Activated CD8-positive, alpha-beta T cell treated with anti-CD3 and anti-CD28 coated beads, Interleukin-2, amount 10 ng/mL, durations not matched to agents 7 days and 5 days (primary cell): ENCODE measurements at places on chromosomes 5 and 9.

DNA sequence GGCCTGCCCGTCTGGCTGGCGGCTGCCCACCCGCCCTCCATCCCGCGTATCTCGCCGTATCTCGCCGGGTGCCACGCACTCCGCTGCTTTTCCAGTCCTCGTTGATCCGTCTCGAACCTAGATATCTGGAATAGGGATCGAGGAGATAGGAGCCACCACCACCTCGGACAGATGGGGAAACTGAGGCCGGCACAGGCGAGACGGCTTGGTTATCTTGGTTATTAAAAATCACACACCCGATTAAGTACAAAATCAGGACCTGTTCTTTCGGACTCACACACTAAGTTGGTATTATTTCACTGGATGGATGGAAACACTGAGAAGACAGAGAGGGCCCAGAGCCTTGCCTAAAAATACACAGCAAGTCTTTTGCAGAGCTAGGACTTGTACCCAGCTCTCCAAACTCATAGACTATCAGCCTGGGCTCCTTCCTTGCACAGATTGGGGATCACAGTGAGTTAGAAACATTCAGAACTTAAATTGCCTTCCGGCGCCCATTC, 678 bp downstream of the SLC26A2 start:
- DNase-seq: no peak

GRCh38 chr5:56415356-56415765, 182.2 kb upstream of the ANKRD55 start:
- no peak for DNase-seq

- DNase-seq: no peak
These were observed 513.4 kb upstream of the MEF2C start for GRCh38 chr5:89396278-89396954.

GRCh38 chr5:154107756-154108155, 69.0 kb downstream of the MFAP3 start:
- no peak for DNase-seq

DNA sequence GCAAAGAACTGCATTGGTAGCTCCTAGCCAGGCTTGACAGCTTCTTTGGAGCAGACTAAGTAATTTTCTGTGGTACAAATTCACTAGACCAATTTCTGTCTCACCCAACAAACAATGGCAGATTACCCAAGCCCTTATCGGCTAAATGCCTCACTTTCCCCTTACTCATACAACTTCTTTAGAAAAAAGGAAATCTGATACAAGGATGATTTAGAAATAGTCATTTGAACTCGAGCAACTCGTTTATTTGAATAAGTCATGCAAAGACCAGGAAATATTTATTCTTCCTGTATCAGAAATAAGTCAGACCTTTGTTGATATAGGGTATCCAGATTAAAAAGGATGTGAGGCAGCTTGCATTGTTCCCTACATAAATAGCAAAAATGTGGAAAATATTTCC, 170.4 kb upstream of the CDH6 start:
- no peak for DNase-seq

DNA sequence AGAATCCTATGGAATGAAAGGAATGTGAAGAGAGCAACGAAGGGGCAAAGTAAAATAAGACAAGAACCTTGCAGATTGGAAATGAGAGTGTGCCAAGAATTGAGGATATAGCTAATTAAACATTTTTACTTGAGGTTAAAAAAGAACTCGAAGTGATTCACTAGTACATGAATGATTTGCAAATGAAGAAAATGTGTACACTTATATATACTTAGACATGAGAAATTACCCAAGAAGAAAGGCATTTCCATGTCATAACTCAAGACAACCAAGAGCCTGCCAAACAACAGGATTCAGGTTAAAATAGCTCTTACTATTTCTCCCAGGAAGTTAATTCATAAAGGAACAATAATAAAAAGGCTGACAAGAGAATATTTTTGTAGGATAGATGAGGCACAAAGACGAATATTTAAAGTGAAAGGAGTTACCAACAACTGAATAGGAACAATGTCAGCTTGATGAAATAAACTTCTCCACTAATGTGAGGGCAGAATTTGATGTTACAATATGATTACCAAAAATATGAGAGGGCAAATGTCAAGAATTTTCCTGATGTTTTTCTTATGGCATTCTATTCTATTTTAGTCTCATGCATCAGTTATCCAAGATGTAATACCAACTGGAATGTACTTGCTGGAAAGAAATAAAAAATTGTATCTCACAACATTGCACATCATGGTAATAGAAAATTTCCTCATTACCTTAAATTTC, 18.9 kb upstream of the NPR3 start:
- DNase-seq: no peak

GRCh38 chr9:121684381-121685145, 33.1 kb downstream of the DAB2IP start:
- DNase-seq: peak; percentile 51

DNA sequence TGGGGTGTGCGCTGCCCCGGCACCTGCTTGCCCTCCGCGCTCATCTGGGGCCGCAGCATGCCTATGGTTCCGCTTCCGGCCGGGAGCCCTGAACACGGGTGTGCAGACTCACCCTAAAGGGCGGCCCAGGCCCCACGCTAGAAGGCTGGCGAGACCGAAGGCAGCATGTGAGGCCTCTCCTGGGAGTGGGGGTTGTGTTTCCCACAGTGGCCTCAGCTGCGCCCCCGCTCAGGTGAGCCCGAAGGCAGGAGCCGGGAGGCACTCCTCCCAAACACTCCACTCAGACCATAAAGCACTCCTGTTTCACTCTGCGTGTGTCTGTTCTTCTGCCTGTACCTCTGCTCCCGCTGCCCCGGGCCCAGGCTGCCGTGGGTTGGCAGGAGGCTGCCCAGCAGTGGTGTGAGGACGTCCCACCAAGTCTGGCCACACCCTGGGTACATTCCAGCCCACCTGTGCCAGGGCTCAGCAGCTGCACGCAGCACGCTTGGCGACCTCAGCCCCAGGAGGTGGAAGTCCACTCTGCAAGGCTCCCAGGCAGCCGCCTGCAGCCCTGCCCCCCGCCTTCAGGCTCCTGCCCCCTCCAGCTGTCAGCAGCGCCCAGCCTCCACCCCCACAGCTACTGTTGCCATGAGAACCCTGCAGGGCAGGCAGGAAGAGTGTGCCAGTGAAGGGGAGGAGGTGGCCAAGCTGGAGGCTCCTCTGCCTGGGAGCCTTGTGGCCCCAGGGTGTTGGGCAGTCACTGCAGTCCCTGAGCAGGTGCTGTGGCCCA, 1.2 kb upstream of the AJM1 start:
- DNase-seq: no peak

DNA sequence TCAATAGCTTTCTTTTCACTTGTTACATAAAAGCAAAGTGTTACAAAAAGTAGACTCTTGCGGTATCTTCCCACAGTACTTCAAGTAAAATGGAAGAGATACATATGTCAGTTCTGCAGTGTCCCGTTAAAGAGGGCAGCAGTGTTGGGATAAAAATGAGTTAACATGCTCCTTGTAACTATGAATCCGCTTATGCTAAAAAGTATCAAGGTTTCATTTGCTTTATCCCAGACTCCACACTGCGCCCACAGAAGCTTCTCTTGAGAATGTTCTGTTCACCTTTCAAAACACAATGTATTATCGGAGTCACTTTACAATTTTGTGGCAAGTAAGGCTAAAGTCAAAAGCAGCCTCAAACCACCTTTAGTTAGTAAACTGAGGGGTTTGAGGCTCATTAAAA, 790 bp downstream of the PTAR1 start:
- DNase-seq: no peak

- DNase-seq: no peak
These were observed 29.3 kb downstream of the PRRC2B start for GRCh38 chr9:131423171-131423581.

DNA sequence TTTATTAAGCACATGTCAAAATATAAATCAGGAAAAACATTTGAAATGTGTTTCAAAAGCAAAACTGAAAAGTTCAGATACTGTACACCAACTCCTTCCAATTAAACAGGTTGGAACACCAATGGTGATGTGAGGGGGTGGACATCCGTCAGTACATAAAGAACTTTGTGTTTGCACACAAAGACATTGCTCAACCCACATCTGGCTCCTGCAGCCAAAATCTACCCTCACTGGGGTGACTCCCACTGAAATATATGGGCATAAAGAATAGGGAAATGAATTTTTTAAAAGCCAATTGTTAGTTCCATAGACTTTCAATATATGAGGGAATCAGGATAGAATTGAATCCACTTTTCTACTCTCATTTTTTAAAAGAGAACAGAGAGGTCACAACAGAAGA, 63.9 kb downstream of the MEGF9 start:
- no peak for DNase-seq

- DNase-seq: no peak
These were observed 15.5 kb downstream of the PCDHB15 start for GRCh38 chr5:141260458-141261237.

GRCh38 chr5:169719360-169720314, 82.6 kb downstream of the DOCK2 start:
- no peak for DNase-seq

- DNase-seq: no peak
These were observed 6.8 kb upstream of the SPTLC1 start for GRCh38 chr9:92122061-92122460.

DNA sequence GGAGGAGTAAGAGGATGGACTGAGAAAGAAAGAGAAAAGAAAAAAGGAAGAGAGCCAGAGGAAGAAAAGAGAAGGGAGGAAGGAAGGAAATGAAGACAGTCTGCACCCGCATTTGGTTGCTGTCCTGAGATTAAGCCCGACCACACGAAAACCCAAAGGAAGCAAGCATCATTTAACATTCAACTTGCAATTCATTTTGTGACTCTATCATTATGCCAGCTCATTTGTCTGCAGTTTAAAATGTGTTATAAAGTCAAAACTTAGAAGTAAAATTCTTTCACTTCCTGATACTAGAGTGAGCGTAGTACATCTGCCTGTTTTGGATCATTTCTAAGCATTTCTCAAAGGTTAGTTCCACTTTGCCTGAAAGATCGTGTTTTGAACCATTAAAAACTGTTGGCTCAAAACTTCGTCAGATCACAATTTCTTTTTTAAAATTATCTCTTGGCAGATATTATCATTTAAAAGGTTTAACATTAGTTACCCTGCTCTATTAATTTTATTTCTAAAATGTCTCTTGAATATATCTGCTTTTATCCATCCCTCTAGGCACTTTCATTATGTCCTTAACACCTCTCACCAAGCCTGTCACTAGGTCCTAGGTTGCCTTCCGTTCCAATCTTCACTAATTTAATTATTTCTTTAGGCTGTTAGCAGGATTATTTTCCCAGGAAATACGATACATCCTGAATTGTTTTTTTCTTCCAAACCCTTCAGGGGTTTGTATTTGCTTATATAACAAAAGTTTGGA, 240.9 kb downstream of the TLE4 start:
- peak; percentile 49 for DNase-seq
